IPS-NIHi11 (cell line): ENCODE measurements at places on chromosomes 2 and 18.

GRCh38 chr18:6728331-6728730, 1.2 kb upstream of the ARHGAP28 start:
- DNase-seq: no peak

- DNase-seq: no peak
These were observed 204.6 kb downstream of the RND3 start for GRCh38 chr2:150282771-150283371.

GRCh38 chr18:50127516-50128210, 67.3 kb downstream of the MYO5B start:
- DNase-seq: no peak

GRCh38 chr2:205746420-205746785, 64.1 kb downstream of the NRP2 start:
- DNase-seq: no peak

- no peak for DNase-seq
These were observed 183.5 kb downstream of the ANTXR1 start for GRCh38 chr2:69196327-69197117.

- no peak for DNase-seq
These were observed 246.1 kb upstream of the ST6GAL2 start for GRCh38 chr2:107132070-107132469.

DNA sequence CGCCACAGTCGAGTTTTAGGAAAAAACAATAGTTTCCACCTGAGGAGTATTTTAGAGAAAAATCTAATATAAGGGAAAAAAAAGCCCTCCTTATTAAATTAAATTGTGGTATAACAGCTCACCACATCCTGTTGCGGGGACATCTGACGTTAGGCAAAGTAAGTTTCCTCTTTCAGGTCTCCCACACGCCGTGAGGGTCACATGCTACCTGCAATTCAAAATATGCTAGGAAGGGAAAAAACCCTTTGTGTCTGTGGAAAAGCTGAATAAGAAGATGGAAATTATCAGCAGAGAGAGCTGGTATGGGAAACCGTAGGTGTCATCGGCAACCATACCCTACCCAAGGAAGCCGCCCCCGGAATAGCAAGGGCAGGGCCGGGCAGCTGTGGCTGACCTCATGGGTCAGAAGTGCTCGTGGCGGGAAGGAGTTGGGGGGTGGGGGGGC, 128.0 kb downstream of the NFATC1 start:
- no peak for DNase-seq

GRCh38 chr2:136116813-136117390, 1.0 kb downstream of the CXCR4 start:
- DNase-seq: no peak
